ENCODE measurements at places on chromosomes 7 and 10. TPM values are rescaled to one million over a fixed set of nuclear protein-coding genes. Genes with fewer than 3 reads are reported as not detected.

GRCh38 chr7:99920149-99920548, 819 bp upstream of the TRIM4 start:
- DNase-seq = no peak

DNA sequence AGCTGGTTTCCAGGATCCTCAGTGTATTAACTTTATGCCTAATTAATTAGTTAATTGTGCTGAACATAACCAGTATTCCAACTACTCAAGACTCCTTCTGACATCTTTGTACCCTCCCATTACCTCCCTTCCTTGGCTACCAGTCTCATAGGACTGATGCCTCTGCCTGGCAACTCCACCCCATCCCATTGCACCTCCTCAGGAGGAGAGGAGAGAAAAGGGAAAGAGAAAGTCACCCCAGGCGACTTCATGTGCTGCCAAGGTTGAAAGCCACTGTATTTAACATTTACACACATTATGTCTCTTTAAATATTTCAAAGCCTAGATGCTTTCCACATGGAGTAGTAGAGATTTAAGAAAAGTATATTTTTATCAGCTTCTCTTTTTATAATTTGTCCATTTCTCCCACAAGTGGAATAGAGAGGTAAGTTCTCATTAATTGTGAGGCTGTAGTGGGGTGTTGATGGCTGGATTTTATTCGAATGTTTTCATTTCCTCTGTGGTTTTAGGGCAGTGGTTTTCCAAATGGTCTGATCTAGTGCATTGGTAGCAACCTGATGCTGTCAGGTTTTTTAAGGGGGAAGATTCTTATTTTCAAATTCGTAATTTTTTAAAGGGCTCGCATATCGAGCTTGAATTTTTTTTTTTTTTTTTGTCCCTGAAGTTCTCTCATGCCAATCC, 148.0 kb downstream of the BICC1 start:
- no peak for DNase-seq

GRCh38 chr10:128178302-128178958, 52.2 kb upstream of the MKI67 start:
- no peak for DNase-seq

Gene CYP3A7
- not detected for total RNA-seq

Gene HSPA12A
- total RNA-seq = 5.7 TPM

DNA sequence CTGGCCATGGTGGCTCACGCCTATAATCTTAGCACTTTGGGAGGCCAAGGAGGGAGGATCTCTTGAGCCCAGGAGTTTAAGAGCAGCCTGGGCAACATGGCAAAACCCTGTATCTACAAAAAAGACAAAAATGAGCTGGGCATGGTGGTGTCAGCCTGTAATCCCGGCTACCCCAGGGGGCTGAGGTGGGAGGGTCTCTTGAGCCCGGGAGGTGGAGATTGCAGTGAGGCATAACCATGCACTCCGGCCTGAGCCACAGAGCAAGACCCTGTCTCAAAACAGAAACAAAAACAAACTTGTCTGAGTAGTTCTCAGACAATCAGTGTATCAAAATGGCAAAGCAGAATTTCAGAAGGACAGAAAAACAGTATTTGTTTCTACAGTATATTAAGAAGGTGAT, 45.2 kb upstream of the BPGM start:
- no peak for DNase-seq

Gene SUN3
- total RNA-seq = not detected

DNA sequence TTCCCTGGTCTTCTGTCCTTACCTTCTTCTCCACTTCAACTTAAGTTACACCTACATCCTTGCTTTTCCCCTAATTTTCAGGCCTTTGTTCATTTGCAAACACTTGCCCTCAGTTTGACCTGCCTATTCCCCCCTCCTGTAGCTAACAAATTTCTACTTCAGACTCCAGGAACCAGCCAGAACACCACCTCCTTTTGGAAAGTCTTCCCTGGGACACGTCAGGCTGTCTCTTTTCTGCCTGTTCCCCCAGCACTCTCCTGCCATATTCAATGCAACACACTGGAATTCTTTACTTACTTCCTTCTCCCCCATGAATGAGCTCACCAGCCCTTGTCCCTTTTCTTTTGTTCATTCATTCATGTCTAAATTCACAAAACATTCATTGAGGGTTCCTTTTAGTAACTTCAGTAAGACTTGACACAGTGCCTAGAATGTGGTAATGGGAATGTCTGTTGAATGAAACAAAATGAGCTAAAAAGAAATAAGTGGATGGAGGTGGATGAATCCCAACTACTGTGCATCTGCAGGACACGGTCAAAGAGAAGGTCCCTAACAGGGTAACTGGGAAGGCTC, 478.0 kb downstream of the KCNMA1 start:
- DNase-seq = no peak

Gene LRIT1
- 1.1 TPM for total RNA-seq

DNA sequence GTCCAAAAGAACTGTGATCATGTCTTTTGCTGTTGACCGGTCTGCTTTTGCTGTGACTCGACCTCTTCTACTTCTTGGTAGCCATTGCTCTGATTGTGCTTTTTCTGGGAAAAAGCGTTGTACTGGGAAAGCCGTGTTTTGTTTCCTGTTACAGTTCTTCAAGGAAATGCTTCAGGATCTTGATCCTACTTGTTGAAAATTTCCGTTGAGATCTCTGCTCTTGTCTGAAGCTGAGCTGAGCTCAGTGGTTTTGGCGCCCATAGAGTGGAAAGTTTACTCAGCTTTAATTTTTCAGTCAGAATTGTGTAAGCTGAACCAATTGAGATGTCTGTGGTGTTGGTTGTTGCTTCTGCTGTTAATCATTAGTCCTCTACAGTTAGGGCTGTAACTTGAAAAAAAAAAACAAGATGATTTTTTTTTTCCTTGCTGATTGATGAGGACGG, 302.2 kb downstream of the CCDC3 start:
- no peak for DNase-seq

DNA sequence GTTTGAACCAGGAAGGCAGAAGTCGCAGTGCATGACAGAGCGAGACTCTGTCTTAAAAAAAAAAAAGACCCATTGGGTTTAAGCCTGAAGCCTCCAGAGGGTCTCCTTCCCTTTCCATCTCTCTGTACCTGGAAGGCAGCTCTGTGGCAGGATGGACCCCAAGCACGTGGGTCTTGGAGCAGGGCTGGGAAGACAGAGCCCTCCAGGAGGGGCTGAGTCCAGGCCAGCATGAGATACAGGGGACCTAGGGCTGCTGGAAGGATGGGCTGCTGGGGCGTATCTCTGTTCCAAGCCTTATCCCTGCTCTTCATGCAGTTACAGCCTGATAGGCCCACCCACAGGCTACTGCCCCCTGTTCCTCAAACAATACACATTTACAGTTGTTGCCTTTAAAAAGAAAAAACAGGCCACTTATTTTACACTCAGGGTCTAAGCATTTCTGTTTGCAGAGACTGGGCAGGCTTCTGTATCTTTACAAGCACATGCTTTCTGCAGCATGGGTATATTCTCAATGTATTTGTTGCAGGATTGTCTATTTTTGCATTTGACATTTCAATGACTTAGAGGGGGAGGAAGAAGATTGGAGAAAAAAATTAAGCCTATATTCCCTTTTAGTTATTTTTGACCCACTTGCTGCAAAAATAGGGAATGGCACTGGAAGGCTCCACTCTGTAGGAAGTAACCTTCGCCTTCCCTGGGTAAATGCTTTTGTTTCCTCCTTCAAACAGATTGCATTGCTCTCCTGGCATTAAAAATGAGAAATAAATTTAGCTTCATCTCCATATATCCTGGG, 60.1 kb downstream of the FAM171A1 start:
- no peak for DNase-seq

GRCh38 chr7:157358041-157358752, 21.4 kb downstream of the DNAJB6 start:
- DNase-seq = no peak

- DNase-seq = no peak
These were observed 1.7 kb downstream of the MEPCE start for GRCh38 chr7:100431286-100431735.

Gene PIP
- 98.2 TPM for total RNA-seq

GRCh38 chr7:80536426-80536825, 24.6 kb upstream of the GNAT3 start:
- DNase-seq = no peak

Gene PIK3AP1
- total RNA-seq = 15.6 TPM

Gene PNLIPRP3
- total RNA-seq = not detected

- no peak for DNase-seq
These were observed 16.8 kb downstream of the RASGEF1A start for GRCh38 chr10:43249962-43250614.

Gene ARMS2
- 1.1 TPM for total RNA-seq

- DNase-seq = no peak
These were observed 227.2 kb downstream of the MTERF1 start for GRCh38 chr7:91653286-91653685.

Gene LIPJ
- 0.09 TPM for total RNA-seq

GRCh38 chr7:100896732-100897608, 1.3 kb upstream of the ACHE start:
- DNase-seq = peak; percentile 44

Gene SPDYE3
- total RNA-seq = not detected

Gene NT5C3A
- 16.9 TPM for total RNA-seq

Gene DAGLB
- total RNA-seq = 20.4 TPM

DNA sequence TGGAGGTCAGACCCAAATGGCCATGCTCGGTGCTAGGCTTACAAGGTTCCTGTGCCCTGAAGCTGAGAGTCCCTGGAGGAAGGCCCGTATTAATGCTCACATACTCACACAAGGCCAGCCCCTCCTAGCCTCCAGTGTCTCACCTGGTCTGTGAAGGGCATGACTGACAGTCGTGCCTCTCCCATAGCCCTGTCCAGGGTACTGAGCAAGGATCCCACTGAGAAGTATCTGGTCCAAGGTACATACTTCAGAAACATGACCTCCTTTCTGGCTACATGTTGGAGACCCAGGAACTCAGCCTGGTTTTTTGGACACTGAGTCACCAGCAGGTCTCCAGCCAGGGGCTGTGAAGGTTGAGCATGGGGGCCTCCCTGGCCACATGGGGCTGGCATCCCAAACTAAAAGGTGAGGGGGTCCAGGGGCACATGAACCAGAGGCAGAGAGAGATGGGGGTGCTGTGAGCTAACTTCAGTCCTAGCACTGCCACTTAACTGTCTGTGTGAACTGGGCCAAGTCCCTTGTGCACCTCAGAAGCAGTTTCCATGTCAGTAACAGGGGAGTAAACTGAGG, 17.6 kb upstream of the RASGEF1A start:
- DNase-seq = no peak

DNA sequence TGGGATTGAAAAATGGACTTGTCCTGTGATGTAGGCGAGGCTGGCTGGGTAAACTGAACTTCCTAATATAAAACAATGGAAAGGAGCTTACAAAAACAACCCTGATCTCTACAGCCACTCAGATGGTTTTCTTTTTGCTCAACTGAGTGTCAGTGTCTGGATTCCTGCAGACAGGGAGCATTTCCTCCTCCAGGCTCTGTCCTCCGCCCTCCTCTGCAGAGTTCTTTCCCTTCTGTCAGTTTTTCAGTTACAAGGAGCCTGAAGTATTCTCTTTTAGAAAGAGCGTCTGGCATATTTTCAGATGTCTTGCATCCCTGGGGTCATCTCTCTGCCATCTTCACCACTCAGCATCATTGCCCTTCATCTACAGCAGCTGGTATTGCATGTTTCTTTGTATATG, 50.0 kb upstream of the PITRM1 start:
- no peak for DNase-seq
